ENCODE measurements at places on chromosomes 6 and 20.

DNA sequence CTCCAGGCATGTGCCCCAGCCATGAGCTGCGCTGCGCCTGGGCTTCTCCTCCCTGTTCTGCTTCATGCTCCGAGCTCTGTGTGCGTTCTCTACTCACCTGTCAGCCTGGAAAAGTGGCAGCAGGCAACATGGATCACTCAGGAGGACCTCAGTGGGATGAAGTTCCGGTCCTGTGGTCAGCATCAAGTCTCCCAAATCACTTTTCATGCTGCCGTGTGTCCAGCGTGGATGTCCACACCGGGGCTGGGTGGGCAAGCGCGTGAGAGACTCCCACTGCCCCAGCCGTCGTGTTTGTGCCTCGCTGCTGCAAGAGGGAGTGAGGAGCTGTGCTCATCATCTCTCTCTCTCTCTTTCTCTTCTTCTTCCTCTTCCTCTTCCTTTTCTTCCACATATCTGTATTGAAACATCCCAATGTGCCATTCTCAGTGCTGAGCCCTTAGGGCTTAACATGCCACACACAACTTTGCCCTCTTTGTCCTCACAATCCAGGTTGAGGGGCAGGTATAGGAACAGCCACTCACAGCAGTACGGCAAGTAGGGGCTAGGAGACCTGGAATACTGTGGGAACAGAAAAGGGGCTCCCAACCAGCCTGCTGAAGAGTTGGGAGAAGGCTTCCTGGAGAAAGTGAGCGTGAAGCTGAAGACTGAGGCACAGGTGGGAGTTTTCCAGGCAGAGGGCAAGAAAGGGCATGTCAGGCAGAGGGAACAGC, 3.8 kb upstream of the PDYN start:
- no peak for DNase-seq

- DNase-seq, result no peak
Observed at GRCh38 chr20:3885715-3886114, 3.5 kb upstream of the PANK2 start.

DNA sequence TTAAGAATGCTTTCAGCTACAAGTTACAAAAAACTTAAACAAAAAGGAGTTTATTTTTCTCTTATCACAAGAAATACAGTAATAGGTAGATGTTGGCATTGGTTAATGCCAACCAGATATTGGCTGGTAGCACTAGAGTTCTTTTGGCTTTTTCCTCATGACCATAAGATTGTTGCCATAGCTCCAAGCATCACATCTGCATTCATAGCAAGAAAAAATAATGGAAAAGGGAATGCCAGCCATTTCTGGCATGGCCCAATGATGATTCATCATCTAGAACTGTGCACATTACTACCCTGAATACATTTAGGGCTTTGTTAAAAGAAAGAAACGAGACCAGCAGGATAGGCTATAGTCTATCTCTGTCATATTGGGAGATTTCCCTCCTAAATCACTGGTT, 20.8 kb upstream of the SIRT5 start:
- no peak for DNase-seq

DNA sequence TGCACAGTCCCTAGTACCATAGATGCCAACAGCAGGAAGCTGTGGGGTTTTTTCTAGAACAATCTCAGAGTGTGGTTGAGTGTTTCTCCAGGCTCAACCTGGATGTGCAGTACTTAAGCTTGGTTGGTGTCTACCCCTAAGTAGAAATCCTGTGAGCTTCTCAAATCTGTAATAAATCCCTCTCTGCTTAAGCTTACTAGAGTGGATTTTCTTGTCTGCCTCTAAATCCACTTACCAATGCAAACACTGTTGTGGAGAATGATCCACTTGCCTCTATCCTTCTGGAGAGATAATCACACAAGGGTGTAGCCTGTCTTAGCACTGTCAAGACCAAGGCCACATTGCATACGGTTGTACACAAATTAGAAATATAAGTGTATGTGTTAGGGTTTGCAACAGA, 43.3 kb upstream of the CLIC5 start:
- DNase-seq, result no peak

DNA sequence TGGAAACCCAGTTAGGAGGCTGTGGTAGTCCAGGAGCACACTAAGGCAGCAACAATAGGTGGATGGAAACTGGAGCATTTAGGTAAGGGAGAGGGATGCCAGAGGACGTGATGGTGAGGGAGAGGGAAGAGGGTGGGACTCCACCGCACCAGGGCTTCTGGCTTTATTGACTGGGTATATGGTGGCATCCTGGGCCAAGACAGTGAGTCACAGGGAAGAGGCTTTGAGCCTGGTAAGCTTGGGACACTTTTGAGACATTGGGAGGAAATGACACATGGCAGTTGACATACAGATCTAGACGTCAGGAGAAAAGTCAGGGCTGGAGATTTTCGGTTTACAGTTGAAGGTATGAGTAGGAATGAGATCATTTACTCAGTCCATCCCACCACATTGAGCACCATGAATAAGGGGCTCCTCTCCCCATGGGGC, 14.9 kb downstream of the NT5E start:
- no peak for DNase-seq

DNA sequence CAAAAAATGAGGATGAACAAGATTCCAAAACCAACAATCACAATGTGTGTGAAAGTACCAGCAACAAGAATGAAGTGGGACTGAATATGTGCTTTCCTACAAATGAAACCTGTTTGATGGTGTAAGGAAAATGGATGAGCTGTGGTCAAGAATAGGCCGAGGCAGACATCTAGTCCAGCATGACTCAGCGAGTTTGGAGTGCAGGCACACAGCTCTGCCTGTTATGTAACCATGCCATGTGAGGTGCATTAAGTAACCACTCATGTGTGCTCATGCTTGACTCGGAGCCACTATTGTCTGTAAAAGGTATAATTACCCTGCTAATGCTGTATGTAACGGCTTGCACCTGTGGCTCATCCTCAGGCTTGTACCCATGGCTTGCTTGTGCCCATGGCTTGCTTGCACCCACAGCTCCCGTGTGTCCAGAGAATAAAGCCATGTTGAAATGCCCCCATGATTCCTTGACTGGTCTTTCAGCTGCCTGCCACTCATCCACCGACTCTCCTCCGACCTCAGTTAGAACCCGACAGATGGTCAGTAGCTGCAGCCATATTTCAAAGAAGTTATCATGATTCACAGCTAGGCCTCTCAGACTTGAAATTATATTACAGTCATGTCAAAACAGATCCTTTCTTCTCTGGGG, 98.7 kb downstream of the BACH2 start:
- no peak for DNase-seq

Measured in cortex of kidney (tissue), 1 donor.